Activated CD4-positive, alpha-beta memory T cell treated with anti-CD3 and anti-CD28 coated beads, Interleukin-2, amount 10 ng/mL, durations not matched to agents 7 days and 5 days (primary cell): ENCODE measurements at places on chromosomes 3 and 15. TPM values are rescaled to one million over a fixed set of nuclear protein-coding genes. Genes with fewer than 3 reads are reported as not detected.

GRCh38 chr3:44962621-44963393, 13.2 kb downstream of the ZDHHC3 start:
- no peak for DNase-seq

- DNase-seq = no peak
These were observed 6.7 kb upstream of the ZNF609 start for GRCh38 chr15:64453689-64454037.

GRCh38 chr15:24865303-24865702, 89.5 kb upstream of the SNRPN start:
- no peak for DNase-seq

DNA sequence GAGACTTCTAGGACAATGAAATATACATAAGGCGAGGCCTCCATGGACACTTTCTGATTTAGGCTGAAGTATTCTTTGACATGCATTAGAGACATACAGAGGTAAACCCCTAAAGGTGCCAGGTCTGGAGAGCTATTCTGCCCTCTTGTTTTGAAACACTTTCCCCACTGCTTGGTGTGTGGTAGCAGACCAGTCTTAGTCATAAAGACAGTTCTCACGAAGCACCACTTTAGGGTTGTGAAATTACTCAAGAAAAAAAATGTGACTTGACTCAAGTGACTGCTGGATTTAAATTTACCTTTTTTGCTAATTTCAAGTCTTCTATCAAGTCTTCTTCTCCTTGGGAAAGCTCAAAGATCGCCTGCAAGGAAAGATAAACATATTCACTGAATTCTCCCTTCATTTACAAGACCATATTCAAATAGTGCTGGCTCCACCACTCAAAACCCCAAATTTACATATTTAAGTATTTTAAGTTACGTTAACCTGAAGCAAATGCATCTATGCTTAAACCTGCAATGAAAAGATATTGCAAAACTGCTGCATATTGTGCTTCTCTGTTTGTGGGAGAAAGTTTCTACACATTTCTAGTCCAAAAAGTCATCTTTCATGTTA, 48.4 kb downstream of the ARHGEF3 start:
- DNase-seq = peak; percentile 55

DNA sequence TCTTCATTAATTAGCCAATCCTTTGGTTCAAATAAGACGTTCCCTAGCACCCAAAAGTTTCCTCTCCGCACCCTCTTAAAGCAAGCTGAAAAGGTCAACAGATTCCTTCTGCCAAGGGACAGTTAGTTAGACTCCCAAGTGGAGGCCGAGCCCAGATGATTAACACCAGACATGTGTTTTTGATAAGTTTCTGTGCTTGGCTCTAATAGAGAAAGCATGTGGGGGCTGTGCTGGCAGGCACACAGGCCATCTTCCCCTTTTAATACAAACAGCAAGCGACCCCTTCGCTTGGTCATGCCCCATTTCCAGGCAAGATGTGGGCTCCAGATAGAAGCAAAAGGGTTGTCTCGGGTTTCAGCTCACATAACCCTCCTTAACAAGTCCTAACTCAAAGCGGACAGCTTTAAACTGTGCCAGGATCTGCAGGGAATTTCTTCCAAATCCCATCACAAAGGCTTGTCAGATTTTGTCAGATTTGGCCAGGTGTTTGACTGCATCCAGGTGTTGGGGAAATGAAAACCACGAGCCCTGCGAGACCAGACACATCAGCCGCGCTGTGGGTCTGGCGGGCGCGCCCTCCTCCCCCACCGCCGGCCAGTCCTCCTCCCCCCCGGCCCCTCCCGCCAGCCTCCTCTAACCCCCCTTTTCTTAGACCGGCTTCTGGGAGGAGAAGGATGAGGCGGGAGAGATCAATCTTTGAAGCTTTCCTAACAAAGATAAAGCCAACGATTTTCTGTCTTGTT, 3.3 kb downstream of the HES1 start:
- no peak for DNase-seq

- no peak for DNase-seq
These were observed 287.4 kb upstream of the LYSMD4 start for GRCh38 chr15:100020614-100021013.

GRCh38 chr3:59873576-59874230, 823.9 kb upstream of the CFAP20DC start:
- DNase-seq = no peak

- DNase-seq = no peak
These were observed 397 bp downstream of the PLXND1 start for GRCh38 chr3:129605922-129606635.

DNA sequence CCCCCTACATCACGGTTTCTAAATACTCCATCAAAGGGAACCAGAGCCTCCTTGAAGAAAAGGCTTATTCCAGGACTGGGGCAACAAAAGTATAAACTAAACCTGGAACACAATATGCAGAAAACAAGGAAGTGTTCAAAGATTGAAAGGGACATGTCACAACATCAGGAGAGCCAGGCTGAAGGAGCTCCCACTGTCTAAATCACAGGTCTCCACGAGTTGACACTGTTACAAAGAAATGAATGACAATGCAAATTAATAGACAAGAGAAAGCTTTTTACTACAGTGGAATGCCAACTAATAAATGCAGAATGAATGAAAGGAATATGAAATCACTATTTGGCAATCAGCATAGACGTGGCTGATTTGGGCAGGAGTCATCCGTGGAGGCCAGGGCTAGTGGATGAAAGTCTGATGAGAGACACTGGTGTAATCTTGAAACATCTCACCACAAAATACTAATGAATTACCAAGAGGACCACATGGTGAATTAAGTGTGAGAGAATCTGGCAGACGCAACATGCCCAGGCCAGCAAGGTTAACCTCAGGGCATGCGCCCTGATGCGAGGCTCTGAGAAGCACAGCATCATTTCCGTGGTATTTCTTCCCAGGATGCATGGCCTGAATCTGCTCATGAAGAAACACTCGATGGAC, 123.8 kb upstream of the TJP1 start:
- DNase-seq = no peak

DNA sequence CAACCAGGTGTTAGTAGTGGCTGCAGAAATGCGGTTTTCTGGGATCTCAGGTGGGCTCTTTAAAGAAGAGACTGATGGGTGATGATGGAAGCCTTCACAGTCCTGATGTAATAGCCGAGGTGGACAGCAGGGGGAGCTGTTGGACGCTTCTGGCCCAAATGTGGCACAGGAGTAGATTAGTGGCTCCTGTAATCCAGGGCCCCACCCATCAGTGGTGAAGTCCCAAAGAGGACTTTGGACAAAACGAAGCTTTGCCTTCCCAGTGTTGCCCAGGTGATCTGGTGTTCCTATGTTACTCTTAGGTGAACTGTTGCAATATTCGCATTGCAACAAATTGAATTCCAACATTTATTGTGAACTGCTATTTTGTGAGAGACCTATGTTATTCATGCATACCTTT, 31.8 kb upstream of the MYZAP start:
- peak; percentile 76 for DNase-seq

DNA sequence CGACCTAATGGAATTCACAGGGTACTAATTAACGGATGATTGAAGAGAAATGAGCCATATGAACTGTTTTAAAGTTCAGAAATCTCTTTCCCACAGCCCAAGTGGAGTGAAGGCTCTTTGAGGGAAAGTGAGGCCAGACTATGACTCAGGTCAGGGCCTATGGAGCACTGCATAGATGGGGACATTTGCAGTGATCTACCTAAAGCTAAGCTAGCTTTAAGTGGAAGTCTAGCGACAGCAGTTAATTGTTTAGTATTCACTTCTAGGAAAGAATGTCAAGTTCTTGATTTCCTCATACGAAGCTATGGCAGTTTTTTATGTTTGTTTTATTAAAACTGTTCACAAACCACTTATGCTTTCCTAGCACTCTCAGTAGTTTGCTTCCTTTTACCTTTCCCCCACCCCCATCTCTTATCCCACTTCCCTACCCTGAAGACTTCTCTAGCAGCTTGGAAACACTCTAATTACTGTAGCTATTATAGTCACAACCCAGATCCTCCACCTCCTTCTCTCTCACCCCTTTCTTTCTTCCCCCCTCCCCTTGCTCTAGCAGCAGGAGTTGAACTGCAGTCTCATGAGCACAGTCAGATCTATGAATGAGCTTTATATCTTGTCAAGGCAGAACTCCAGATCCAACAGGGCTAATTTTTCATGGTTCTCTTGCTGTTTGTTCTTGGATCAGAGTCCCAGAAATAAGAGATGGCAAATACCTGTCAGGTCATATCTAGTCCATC, 6.2 kb downstream of the ZNF609 start:
- DNase-seq = no peak

DNA sequence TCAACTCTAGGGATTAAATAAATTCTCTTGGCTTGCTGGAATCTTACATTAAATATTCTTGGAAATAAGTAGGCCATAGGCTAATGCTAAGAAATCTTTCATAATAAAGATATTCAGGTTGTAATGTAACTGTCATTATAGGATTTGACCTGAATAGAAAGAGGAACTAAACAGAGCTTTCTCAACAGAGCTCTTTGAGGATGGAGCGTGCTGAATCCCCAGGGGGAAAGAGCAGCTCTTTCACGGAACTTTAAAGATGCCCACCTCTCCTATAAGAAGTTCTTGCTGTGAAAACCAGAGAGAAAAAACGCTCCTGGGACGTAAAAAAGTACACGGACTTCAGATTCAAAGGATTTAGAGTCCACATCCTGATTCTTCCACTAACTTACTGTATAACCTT, 77.9 kb downstream of the NTRK3 start:
- no peak for DNase-seq

GRCh38 chr15:62050115-62050514, 10.1 kb downstream of the VPS13C start:
- no peak for DNase-seq

DNA sequence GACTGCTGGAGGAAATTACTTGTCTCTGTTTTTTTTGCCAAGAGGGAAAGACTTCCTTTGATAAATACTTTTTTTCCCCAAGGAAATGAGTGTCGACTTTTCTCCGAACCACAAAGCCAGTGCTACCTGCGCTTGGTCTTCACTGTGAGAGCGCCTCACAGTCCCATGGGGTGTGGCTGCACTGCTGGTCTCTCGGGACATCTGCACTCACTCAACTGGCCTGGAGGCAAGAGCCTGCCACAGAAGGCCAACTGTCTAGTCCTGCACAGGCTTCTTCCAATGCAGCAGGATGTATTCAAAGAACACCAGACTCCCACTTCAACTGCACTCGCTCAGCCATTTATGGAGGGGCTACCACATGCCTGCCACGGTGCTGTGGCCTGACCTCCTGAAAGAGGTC, 40.6 kb upstream of the CGNL1 start:
- no peak for DNase-seq

GRCh38 chr15:42385206-42385979, 26.1 kb downstream of the CAPN3 start:
- DNase-seq = peak; percentile 51

- no peak for DNase-seq
These were observed 44.6 kb downstream of the CORO2B start for GRCh38 chr15:68623301-68623892.

- DNase-seq = no peak
These were observed 310.4 kb downstream of the PLCL2 start for GRCh38 chr3:17195192-17195611.

DNA sequence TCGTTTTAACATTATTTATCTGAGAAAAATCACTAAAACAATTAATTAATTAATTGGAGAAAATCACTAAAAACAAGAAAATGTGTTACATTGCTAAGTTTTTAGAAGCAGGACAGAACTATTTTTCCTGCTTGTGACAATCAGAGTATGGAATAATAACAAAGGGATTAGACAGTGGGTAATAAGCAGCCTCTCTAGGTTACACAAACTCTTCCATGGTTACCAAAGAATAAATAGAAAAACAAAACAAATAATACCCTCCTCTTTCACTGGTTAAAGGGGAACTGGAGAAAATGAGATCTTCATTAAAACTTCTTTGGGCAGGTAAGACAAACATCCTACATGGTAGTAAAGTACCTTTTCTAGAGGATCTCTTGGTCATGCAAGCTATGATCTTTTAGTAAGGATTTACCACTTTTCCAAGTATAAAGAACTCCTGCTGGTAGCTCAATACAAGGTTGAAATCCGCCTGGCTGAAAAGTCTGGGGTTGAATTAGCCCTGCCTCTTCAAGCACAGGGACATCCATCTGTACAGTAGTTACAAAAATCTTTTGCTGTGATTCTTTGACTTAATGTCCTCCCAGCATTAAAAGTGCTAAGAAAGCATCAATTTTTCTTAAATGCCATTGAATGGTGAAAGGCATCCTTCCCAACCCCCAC, 2.5 kb upstream of the PLCH1 start:
- DNase-seq = no peak

- peak; percentile 78 for DNase-seq
These were observed 17.7 kb downstream of the PTH1R start for GRCh38 chr3:46895204-46895660.

DNA sequence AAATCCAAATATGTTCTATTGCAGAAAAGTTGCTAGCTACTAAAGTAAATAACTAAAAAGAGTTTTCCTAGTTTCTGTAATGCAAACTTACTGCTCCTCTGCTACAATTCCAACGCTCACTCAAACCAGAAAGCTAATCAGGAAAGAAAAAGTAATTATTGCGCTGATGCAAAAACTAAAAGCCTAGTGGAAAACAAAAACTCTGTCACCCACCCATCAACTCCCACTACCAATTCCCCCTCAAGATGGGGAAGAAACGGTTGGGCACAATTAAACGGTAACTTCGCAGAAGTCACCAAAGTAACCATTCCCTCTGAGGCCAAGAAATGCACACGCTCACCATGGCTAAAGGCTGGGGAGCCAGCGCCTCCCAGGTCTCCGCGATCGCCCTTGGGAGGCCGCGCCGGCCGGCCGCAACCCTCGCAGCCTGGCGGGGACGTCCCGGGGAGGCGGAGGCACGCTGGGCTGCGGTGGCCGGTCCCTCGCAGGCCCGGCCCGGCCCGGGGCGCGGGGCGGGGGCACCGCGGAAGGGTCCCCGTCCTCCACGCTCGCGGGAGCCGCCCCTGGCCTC, 684 bp downstream of the SLTM start:
- DNase-seq = no peak

- no peak for DNase-seq
These were observed 2.3 kb downstream of the RPLP1 start for GRCh38 chr15:69454953-69455352.

- peak; percentile 45 for DNase-seq
These were observed 6.0 kb downstream of the GHRL start for GRCh38 chr3:10286596-10287295.

The SEC22C gene
- 62.0 TPM for total RNA-seq

The THRB gene
- total RNA-seq = not detected

The ITPKA gene
- 0.30 TPM for total RNA-seq

The PLA2G4E gene
- not detected for total RNA-seq

The GOLGA6D gene
- not detected for total RNA-seq

The TRIM71 gene
- total RNA-seq = not detected
